ENCODE measurements at places on chromosomes 7 and 10.

GRCh38 chr10:18059826-18060559 lies 80.2 kb upstream of the CACNB2 start:
- DNase-seq, result peak; percentile 10

- no peak for DNase-seq
Measured at GRCh38 chr10:24779737-24780136, 56.0 kb upstream of the ARHGAP21 start.

DNA sequence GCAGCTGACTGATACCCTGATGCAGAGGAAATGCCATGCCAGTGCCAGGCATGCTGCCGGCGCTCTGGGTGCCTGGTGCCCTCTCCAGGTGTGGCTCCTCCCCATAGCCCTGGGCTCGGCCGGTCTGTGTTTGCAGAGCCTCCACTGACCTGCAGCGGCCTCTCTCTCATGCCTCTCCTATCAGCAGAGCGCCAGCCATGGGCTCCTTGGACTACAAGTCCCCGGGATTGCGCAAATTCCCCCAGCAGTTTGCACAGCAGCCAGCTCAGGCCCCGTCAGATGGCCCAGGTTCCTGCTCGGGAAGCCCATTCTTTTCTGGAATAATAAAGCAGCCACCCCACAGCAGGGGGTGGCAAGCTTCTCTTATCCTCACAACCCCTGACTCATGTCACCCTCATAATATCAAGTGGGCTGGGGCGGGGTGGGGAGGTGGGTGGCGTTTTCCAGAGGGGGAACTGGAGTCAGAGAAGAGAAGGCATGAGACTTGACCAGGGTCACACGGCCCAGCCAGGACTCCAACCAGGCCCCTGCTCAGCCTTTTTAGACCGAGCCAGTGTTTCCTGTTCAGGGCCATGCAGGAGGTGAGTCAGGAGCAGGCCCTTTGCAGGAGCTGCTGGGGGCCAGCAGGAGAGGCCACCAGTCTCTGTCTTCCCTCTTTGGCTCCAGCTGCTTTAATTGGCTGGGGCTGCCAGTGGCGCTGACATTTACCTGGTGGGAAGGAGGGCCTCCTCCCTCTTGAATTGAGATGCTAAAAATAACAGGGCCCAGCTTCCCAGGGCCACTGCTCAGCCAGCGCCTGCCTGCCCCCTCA lies 58.6 kb downstream of the ZMIZ1 start:
- DNase-seq, result peak; percentile 77

DNA sequence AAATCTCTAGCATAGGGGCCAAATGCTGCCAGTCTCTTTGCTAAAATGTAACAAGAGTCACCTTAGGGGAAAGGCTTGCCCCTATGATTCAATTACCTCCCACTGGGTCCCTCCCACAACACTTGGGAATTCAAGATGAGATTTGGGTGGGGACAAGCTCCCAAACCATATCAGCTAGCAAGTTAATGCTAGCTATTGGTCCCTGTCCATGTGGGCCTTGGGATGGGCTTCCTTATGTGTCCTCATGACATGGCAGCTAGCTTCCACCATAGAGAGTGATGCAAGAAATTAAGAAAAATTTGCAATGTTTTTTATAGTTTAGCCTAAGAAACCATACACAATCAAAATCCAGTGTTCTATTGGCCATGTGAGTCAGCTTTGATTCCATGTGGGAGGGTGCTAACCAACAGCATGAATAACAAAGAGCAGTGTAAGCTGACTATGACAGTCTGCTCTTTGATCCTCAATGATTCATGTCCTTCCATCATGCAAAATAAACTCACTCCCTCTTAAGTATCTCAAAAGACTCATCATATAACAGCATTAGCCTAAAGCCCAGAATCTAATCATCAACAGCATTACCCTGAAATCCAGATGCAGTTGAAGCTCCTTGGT lies 21.7 kb upstream of the ZNF365 start:
- peak; percentile 44 for DNase-seq

DNA sequence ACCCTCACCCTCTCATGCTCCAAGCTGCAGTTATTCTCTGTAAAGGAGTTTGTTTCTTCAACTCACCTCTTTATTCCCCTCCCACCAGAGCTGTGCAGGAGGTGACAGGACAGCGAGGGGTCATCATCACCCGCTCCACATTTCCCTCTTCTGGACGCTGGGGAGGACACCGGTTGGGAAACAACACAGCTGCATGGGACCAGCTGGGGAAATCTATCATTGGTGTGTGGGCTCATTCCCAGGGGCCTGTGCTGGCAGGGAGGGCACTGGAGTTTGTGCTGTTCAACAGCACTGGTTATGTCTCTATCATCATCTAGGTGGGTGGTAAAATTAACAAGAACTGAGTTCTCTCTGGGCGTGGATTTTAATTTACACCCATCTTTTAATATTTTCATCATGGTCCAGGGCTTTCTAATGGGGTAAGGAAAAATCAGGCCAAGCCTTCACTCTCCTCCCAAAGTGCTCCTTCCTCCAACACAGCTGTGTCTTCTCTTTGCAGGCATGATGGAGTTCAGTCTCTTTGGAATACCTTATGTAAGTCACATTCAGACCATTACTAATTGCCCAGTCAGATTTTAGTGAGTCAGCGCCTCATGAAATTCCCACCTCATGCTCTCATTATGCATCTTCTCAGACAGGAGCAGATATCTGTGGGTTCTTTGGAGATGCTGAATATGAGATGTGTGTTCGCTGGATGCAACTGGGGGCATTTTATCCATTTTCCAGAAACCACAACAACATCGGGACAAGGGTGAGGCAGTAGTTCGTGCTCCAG lies 61.6 kb downstream of the PRSS58 start:
- no peak for DNase-seq

DNA sequence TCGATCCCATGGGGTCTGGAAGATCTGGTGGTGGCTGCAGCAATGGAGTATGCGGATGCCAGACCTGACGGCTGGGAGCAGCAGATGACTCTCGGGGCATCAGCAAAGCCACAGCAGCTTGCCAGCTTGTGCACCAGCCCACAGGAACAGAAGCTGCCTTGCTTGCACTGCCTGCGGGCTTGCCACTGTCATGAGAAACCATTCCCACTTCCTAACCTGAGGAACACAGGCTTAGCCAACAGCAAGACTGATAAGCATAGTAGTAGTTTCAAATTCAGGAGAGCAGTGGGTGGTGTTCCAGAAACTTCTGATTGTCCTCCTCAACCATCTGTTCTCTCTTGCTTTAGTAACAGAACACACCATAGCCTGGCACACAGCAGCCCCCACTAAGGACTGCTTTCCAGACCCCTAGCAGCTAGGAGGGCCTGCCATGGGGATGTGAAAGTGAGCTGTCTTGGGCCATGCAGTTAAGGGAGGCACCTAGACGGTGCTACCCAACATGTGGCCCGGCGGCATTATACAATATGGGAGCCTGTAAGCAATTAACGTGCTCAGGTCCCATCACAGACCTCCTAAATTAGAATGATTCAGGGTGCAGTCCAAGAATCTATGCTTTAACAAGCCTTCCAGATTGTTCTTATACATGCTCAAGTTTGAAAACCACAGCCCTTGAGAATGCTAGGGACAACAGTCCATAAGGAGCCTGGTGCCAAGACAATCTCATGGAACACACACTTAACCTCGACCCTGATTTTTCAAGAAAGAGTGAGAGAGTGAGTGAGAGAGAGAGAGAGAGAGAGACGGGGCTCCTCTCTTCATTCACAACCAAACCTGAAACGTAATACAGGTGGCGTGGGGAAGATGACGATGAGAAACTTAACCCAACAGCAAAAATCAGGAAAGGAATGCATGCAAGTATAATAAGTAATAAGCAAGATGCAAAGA lies 7.1 kb downstream of the ANXA11 start:
- DNase-seq, result no peak

DNA sequence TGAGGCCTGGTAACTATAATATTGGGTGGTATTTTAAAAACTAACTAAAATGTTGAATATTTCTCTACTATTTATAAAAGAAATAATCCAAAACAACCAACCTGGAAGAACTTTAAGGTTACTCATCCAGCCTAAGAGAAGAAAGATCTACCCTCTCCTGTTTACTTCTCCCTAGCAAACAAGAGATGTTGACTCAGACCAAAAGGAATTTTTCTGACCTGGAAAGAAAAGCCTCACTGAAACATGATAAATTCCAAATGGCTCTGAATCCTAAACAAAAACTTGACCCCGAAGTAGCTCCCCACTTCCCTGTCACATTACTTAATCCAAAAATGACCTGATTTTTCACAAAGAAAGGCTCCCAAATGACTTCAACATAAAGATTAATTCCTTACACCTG lies 101.2 kb downstream of the PARD3 start:
- peak; percentile 47 for DNase-seq

DNA sequence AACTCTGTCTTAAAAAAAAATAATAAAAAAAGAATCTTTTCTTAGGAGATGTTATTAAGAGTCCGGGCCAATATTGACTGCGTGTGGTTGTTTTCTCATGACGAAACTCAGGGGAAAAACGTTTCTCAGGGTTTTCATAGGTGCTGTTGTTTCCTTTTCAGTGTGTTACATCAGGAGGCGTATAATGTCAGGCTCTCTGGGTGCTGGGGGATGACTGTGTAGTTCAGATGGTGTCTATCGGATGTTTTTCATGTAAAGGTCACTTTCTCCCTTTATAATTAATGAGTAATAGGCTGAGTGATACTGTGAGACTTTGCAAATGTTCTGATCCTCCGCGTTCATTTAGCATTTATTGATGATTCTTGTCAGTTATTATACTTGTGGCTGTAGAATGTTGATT lies 84.1 kb downstream of the TAF3 start:
- no peak for DNase-seq

DNA sequence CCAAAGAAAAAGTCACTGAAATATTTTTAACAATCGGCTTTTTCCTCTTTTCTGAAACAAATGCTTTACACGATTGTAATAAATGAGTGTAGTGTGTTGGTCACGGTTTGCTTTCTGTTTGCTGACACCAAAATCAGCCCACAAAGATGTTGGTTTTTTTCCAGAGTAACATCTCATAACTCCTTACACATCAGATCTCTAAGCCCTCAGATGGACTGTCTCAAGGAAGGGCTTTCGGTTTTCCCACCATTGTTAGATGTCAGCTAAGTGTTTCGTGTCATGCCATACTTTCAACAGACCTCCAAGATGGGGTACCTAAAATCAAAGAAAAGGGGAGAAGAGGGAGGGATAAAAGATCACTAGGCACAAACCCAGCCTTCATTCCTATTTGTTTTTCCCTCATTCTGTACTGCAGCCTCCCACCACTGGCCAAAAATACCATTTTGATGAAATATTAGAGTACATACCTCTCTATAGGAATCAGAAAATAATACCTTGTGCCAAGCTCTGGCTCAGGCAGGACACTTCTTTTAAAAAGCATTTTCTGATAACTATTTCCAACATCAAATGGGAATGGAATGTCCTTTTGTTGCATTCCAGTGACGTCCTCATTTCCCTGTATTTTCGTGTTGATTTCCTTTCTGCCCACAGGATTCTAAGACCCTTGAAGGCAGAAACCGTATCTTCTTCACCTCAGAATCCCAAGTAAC lies 159.1 kb downstream of the DGKI start:
- peak; percentile 59 for DNase-seq

- DNase-seq, result no peak
Measured at GRCh38 chr10:89002226-89002978, 11.8 kb downstream of the FAS start.

DNA sequence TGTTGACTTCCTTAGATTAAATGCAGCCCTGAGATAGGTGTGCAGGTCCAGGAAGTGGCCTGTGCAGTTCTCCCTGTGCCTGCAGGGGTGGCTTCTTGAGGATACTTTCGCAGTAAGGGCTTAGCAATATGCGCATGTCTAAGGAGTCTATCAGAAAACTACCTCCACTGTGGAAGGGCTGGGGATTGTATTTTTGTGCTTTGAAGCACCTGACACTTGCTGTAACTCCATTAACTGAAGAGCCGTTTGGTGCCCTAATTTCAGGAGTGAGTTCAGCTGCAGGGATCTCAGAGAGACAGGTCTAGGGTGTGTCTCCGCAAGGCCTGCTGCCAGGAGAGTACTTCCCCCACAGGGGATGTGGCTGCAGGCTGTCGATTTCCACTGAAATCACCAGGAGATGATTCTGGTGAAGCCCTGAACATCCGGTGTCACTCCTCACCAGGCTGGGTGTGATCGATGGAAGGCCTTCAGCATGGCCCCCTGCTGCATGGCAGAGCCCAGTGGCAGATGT lies 35.5 kb downstream of the IKZF1 start:
- DNase-seq, result no peak

DNA sequence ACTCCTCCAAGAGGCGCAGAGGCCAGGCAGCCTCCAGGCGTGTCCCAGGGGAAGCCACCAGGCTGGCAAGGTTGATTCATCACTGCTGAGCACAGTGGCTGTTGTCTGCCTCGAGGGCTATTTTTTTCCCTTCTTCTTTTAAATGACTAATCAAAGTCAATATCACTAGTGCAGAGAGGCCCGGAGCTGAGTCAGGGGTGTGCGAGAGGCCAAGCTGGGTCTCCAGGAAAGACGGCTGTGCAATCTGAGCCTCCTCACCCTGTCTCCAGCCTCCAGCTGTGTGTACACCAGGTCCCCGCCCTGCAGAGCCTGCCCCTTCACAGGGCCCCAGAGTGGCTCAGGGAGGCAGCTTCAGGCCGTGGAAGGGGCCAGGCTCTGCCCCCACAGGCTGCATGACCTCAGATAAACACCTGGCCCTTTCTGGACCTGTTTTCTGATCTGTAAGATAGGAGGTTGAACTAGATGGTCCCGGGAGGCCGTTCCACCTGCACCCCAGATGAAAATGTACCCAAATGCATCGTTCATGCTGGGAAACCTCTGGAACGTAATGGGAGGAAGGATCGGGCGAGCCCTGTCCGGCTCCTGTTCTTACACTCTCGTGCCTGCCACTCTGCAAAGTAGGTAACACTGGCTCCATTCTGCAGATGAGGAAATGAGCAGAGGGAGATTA lies 3.7 kb downstream of the STX1A start:
- DNase-seq, result peak; percentile 94

GRCh38 chr10:12501841-12502525 lies 152.6 kb downstream of the CAMK1D start:
- no peak for DNase-seq

DNA sequence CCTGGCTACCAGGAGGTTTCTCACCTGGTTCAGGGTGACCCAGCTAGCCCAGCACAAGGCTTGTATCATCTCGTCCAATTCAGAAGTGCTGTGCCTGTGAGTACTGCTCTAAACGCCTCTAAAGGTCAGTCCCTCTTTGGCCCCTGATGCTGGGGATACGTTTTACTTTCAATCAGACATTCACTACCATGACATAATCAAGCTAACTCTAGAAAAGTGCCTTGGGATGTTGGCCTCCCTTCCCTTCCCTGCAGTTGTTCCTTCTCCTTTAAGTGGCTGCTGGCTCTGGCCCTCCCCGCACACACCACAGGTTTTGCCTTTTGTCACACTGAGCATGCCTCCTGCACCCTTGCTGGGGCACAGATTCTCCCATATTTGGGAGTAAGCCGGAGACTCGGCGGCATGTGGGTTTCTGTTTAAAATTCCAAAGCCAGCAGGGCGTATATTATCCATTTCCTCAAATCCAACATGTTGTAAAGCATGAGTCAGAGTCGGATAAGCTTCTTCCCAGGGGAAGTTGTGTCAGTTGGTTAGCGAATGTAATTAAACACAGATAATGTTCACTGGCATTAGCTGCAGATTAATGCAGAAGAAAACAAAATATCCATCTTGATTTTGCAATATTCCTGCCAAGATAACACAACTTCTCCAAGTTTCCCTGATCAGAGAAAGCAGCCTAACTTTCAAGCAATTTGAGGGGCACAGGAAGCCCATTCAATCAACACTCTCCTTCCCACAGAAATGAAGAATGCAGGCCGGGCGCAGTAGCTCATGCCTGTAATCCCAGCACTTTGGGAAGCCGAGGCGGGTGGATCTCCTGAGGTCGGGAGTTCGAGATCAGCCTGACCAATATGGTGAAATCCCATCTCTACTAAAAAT lies 31.8 kb upstream of the VCL start:
- peak; percentile 100 for DNase-seq
